ENCODE measurements at places on chromosomes 11 and 22. TPM values are rescaled to one million over a fixed set of nuclear protein-coding genes. Genes with fewer than 3 reads are reported as not detected.

DNA sequence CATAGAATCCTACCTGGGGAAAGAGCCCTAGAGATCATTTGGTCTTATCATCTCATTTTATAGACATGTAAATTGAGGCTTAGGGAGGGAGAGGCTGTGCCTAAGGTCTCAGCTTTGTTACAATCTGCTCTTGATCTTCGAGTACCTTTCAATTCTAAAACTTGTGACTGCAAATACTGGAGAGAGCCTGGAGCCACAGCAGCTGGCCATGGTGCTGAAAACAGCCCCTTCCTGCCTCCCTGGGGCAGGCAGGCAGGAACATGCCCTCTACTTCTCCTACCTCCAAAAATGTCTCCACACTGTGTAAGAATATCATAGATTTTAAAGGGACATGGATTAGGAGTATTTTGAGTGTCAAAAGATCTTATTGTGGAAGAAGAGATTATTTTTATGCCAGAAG lies 52.2 kb downstream of the C22orf42 start:
- DNase-seq: no peak

- peak; percentile 95 for DNase-seq
These were observed 59.5 kb downstream of the CDKN1C start for GRCh38 chr11:2825889-2826678.

DNA sequence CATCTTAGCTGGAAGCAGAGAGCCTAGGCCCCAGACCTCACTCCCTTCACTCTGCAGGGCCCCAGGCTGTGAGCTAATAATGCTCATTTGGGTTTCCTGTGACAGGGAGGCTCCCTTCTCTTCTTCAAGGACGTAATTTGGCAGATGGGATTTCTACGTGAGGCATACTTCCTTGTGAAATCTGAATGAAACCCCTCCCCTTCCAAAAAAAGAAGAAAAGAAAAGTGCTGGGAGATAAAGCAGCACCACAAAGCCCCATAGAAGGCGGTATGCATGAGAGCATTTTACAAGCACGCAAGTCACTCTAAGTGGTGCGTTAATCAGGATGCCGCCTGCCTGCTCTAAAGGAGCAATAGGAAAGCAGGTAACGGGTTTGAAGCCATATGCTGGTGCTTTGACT lies 5.7 kb downstream of the P2RX3 start:
- no peak for DNase-seq

GRCh38 chr11:30282289-30282631 lies 40.6 kb upstream of the ARL14EP start:
- no peak for DNase-seq

GRCh38 chr11:91231226-91231625 lies 993.4 kb upstream of the FAT3 start:
- DNase-seq: no peak

GRCh38 chr11:86490582-86490981 lies 115.9 kb downstream of the CCDC81 start:
- DNase-seq: no peak

- no peak for DNase-seq
These were observed 59.9 kb downstream of the APIP start for GRCh38 chr11:34856251-34856650.

DNA sequence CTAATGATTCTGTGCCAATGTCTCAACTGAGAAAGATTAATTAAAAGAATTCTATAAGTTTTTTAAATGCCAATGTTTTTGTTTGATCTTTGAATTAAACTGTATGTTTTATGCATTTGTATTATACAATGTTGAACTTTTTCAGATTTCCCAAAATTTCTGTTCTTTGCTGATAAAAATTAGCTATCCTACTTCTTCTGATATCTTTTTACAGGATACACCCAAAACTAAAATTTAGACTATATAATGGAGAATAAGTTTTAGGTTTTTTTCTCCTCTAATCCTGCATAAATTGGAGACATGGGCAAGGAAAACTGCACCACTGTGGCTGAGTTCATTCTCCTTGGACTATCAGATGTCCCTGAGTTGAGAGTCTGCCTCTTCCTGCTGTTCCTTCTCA lies at the start of gene OR5L2:
Gene OR5L2, plus strand, starts transcription at position 301 of the 400 bp plus-strand sequence. Its CDS starts 0 bp downstream, at position 301.
- no peak for DNase-seq

GRCh38 chr11:69700278-69701140 lies 3.3 kb downstream of the FGF19 start:
- peak; percentile 75 for DNase-seq

DNA sequence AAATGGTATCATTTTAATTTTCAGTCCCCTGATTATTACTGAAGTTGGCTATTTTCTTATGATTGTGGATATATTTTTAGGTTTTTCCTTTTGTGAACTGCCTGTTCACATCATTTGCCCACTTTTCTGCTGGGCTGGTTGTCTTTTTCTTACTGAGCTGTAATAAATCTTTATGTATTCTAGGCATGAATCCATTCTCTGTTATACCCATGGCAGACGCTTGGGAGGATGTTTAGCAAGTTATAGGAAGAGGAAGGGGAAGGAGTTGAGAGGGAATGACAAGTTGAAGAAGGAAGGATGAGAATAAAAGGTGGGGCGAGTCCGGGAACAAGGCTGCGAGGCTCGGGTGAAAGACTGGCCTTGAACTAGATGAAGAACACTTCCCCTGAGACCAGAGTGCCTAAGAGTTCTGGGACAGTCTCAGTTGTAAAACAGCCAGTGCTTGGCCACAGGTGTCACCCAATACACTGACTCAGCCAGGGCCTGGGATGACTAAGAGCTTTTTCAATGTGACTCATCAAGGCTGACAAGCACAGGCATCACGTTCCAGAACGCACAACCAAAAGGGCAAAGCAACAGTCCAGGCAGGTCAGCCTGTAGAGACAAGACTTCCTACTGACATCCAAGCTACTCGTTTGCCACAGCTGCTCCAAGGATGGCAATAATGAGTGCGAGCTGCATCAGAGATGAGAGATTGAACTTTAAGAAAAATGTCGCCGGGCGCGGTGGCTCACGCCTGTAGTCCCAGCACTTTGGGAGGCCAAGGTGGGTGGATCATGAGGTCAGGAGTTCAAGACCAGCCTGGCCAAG lies 35.2 kb downstream of the LRFN4 start:
- peak; percentile 99 for DNase-seq

- no peak for DNase-seq
These were observed 9.0 kb upstream of the KCTD14 start for GRCh38 chr11:78032090-78032489.

DNA sequence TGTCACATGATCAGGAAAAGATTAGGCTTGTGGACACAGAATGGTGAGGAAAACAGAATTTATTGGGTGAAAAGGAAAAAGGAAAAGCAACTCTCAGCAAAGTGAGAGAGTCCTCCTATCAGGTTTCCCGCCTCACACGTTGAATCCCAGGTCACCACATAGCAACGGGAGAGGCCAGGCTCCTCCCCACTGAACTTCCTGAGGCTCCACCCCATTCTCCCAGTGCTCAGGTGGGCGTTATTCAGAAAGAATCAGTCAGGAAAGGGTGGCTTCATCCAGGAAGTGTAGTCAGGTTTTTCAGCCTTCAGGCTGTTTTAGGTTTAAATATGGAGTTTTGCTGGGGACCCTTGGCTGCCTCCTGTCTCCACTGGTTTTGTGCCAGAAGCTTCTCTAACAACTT lies 66.9 kb downstream of the SPON1 start:
- no peak for DNase-seq

DNA sequence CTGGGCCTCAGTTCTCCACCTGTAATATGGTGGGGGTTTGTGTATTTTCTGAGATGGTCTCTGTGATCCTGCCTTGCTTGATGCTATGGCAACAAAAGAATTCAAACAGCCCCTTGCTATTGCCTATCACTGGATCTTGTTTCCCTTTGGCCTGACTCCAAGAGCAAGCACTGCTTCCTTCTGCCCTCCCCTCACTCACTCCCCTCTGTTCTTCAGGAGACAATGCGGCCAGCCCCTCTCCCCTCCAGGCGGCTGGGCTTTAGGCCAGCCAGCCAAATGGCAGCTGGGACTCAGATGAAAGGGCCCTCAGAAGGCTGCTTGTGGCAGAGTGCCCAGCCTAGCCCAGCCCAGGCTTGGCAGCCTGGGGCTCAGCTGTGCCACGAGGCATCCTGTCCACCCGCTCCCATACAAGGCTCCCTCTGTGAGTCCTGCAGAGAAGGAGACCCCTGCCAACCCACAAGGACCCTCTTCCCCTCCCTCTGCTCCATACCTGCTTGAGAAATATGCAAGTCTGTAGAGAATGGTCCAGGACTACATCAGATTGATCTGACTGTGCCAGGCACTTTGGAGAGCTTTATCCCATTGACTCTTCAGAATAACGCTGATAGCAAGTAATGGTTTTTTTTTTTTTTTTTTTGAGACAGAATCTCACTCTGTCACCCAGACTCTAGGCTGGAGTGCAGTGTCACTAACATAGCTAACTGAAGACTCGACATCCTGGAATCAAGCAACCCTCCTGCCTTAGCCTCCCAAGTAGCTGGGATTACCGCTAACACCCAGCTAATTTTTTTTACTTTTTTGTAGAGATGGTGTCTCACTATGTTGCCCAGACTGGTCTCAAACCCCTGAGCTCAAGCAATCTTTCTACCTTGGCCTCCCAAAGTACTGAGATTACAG lies 7.6 kb upstream of the KCTD14 start:
- peak; percentile 50 for DNase-seq

Gene CYB561A3
- 13.6 TPM for total RNA-seq

Gene ARRB1
- total RNA-seq: 13.1 TPM

Gene TMPRSS13
- total RNA-seq: not detected

Gene SLC22A8
- not detected for total RNA-seq

Gene MAP6
- 3.0 TPM for total RNA-seq

Gene CDCA5
- 9.1 TPM for total RNA-seq

Measured in IMR-90 (cell line).